ENCODE measurements at places on chromosomes 3 and 15. TPM values are rescaled to one million over a fixed set of nuclear protein-coding genes. Genes with fewer than 3 reads are reported as not detected.

DZIP3 gene
- total RNA-seq = 6.2 TPM

ZNF80 gene
- total RNA-seq = 0.33 TPM

RMDN3 gene
- total RNA-seq = 34.4 TPM

DNA sequence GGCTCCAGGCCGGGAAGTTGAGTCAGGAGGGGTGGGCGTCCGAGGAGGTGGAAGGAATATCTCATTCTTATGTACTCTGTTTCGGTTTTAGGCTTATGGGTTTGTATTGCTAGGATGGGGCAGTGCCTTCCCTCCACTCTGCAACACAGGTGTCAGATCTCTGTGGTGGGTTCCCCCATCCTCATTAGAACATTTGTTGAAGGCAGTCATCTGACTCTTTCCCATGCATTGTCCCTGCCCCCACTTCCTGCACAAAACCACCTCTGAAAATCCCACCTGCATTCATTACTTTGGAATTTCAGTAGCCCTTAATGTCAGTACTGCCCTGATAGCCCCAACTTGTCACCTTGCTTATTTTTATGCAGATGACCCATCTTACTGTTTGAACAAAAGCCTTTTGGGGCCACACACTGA lies 29.5 kb downstream of the GYG1 start:
- H3K27me3 ChIP-seq = no peaks in the 10 kb centered on the region
- DNase-seq = no peak
- no peak overlapping the region for H3K4me3 ChIP-seq
- H3K27ac ChIP-seq = no peak overlapping the region
- H3K4me1 ChIP-seq = no peaks in the 10 kb centered on the region

RETNLB gene
- not detected for total RNA-seq

GRCh38 chr15:93174836-93175235 lies 85.8 kb upstream of the RGMA start:
- no peak overlapping the region for H3K4me3 ChIP-seq
- no peaks in the 10 kb centered on the region for H3K4me1 ChIP-seq
- no peak for DNase-seq
- H3K27ac ChIP-seq = no peak overlapping the region
- H3K27me3 ChIP-seq = no peaks in the 10 kb centered on the region

NR1I2 gene
- 0.29 TPM for total RNA-seq

TPRG1 gene
- total RNA-seq = 31.9 TPM

DNA sequence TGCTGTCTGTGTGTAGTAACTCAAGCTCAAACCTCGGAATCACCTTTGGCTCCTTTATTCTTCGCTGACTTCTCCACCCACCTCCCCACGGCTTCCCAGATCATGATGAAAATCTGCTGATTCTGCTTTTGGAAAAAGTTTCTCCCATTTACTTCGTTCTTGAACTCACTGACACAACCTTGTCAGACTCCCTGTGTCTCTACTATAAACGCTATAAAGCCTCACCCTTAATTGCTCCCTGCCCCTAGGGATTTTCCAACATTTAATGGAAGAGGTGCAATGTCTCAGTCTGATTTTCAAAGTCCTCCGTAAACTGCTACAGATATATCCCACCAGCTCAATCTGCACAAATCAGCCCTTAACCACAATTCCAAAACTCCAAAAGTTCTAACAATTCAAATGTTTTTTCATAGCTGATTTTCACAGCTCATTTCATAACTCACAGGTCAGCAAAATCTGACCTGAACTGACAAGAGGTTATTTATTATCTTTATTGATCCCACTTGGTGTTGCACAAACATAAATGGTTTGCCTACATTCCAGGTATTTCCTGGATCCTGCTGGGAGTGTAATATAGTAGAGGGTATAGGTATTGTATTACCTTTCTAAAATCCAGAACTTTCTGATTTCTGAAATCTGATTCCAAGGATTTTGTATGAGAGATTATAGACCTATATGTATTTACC lies 129.4 kb downstream of the PLD1 start:
- no peaks in the 10 kb centered on the region for H3K27me3 ChIP-seq
- H3K27ac ChIP-seq = no peak overlapping the region

GRCh38 chr3:48151058-48151806 lies 37.0 kb downstream of the CDC25A start:
- H3K4me3 ChIP-seq = no peak overlapping the region
- H3K4me1 ChIP-seq = no peaks in the 10 kb centered on the region
- H3K27ac ChIP-seq = peak overlapping the region; percentile 5
- peak; percentile 76 for DNase-seq
- H3K27me3 ChIP-seq = no peaks in the 10 kb centered on the region
- no peaks in the 10 kb centered on the region for H3K36me3 ChIP-seq

UNC13C gene
- 0.32 TPM for total RNA-seq

GRCh38 chr15:50361756-50362155 lies 6.8 kb upstream of the GABPB1 start:
- no peaks in the 10 kb centered on the region for H3K36me3 ChIP-seq
- no peak overlapping the region for H3K27ac ChIP-seq
- H3K27me3 ChIP-seq = no peaks in the 10 kb centered on the region
- no peak overlapping the region for H3K4me3 ChIP-seq
- no peak for DNase-seq
- peaks cover 4% of the 10 kb centered on the region for H3K4me1 ChIP-seq

GRCh38 chr3:191070762-191071403 lies 128.2 kb upstream of the OSTN start:
- H3K4me1 ChIP-seq = no peaks in the 10 kb centered on the region
- no peaks in the 10 kb centered on the region for H3K27me3 ChIP-seq
- no peak overlapping the region for H3K4me3 ChIP-seq
- H3K27ac ChIP-seq = no peak overlapping the region
- no peaks in the 10 kb centered on the region for H3K36me3 ChIP-seq

- no peaks in the 10 kb centered on the region for H3K4me1 ChIP-seq
- no peak overlapping the region for H3K4me3 ChIP-seq
- no peaks in the 10 kb centered on the region for H3K36me3 ChIP-seq
- H3K27me3 ChIP-seq = no peaks in the 10 kb centered on the region
These were observed 205.7 kb upstream of the ST8SIA2 start for GRCh38 chr15:92187975-92188374.

DNA sequence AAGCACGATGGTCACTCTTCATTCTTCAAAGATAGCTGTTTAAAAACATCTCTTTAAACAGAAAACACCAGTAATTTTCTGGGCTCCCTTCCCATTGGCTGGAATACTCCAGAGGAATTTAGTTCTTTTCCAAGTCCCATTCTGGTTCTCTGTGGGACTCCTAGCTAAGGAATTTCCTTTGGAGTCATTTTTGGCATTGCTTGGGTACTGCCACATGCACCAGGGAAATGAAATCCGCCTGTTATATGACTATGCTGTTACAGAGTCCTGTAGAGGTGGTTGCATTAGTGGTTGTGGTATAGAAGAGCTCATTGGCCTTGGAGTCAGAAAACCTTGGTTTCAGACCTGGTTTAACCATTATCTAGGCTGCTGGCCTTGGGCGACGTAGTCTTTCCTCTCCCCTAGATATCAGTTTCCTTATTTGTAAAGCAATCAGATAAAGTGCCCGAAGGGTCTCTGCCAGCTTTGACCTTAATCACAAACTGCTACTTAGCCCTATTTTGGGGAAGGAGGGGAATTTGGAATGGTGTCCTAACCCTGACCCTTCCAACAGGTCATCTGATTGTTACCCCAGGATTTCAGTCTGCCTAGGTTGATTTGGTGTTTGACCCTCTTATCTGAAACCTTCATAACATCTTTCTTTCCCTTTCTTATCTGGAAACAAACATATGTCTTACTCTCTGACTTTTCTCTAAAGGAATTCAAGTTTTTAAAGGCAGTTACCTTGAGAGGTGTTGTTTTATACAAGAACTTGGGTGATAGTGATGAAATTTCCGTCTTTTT lies 13.4 kb downstream of the RTP1 start:
- H3K4me1 ChIP-seq = peaks cover 13% of the 10 kb centered on the region
- DNase-seq = no peak
- no peak overlapping the region for H3K4me3 ChIP-seq
- no peaks in the 10 kb centered on the region for H3K27me3 ChIP-seq
- no peaks in the 10 kb centered on the region for H3K36me3 ChIP-seq

DNA sequence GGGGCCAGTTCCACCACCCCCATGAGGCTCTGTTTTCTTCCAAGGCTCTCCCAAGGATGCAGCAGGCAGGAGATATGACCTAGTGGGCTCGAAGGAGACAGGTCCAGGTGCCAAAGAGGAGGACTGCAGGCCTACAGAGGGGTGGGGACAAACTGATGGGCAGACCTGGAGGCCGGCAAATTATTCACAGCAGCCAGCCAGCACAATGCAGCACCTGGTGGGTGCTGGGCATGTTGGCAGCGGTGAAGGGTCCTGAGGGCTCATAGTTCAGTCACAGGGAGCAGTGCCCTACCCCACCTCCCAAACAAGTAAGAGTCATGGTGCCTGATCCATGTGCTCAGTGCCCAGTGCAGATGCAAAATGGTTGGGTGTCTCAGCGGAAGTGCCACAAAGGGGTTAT lies 171.7 kb downstream of the ABHD5 start:
- H3K36me3 ChIP-seq = no peaks in the 10 kb centered on the region
- no peaks in the 10 kb centered on the region for H3K4me1 ChIP-seq
- no peak overlapping the region for H3K27ac ChIP-seq
- no peak overlapping the region for H3K4me3 ChIP-seq
- H3K27me3 ChIP-seq = peaks cover 9% of the 10 kb centered on the region
- no peak for DNase-seq

GRCh38 chr15:44726568-44727484 lies 9.5 kb upstream of the TRIM69 start:
- H3K4me3 ChIP-seq = no peak overlapping the region
- no peak for DNase-seq
- no peaks in the 10 kb centered on the region for H3K4me1 ChIP-seq
- peak overlapping the region; percentile 97 for H3K27ac ChIP-seq

SLC33A1 gene
- 37.3 TPM for total RNA-seq

GRCh38 chr3:52446631-52447511 lies 2.0 kb upstream of the SEMA3G start:
- peak overlapping the region; percentile 59 for H3K27ac ChIP-seq
- H3K4me3 ChIP-seq = no peak overlapping the region
- H3K4me1 ChIP-seq = peaks cover 6% of the 10 kb centered on the region
- H3K36me3 ChIP-seq = no peaks in the 10 kb centered on the region

DNA sequence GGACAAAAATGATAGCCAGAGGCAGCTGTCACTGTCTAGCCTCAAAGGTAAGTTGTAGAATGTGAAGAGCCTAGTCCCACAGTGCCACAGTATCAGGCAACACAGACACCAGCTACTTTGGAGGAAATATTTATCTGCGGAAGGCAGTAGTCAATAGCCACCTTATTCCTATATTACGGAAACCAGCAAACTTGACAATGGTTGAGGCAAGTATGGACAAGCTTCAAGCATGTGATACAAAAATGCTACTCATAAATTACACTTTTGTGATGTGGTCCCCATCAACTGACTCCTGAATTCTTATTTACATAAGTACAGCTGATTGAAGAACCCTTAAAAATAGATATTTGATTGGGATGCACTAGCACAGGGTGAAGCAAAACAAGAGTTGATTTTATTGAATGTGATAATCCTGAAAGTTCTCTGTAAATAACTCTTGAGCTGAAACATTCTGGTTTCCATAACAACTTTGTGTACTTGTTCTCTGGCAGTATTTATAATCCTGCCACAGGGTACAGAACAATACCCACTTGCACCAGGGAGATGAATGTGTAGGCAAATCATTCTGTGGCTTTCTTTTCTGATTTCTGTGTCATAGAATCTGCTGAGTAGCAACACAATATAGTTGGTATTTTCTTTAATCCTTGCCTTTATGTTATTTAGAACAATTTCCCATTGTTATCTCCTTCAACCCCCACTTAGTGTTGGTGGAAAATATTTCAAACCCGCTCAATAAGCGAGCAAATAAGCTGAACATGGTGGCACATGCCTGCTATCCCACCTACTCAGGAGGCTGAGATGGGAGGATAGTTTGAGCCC lies at the start of gene ANKUB1:
ANKUB1 (minus strand) TSS at position 103 of the 819 bp plus-strand sequence. CDS start 188 bp downstream, outside the sequence.
- DNase-seq = no peak
- H3K27me3 ChIP-seq = no peaks in the 10 kb centered on the region
- H3K4me1 ChIP-seq = no peaks in the 10 kb centered on the region
- no peak within 1 kb of the TSS for H3K4me3 ChIP-seq

- no peaks in the 10 kb centered on the region for H3K36me3 ChIP-seq
- H3K27me3 ChIP-seq = no peaks in the 10 kb centered on the region
- peak overlapping the region; percentile 80 for H3K4me3 ChIP-seq
- no peak overlapping the region for H3K27ac ChIP-seq
- DNase-seq = no peak
- H3K4me1 ChIP-seq = no peaks in the 10 kb centered on the region
These were observed 1.5 kb downstream of the TCAIM start for GRCh38 chr3:44340058-44340395.

DNA sequence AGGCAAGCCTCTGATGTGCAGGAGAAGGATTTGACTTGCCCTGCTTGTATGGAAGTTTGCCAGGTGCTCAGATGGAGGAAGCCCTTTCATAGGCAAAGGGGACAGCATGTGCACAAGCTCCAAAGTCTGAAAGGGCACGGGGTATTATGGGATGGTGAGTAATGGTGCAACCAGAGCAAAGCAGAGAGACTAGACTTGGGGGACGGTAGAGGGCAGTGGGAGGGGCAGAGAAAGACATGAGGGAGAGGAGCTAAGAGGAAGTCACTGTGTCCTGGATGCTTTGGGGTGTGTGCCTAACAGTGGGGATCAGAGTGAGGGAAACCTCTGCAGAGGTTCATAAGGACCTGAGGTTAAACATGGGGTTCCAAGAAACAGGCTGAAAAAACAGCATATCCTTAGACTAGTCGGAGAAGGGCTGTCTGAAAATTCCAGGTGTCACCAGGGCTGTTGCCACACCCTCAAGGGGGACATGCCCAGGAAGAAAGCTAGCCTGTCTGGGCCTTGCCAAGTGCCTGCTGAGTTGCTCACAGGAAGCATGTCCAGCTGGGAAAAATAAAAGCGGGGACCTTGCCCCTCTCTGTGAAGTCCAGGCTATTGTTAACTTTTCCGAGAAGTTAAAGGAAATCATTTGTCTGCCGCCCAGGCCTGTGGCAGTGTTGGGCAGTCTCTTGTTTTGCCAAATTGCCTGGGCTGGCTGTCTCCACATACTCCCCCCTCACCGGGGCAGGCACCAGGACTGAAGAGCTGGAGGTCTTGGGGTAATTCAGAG lies 47.1 kb downstream of the HRH1 start:
- H3K27ac ChIP-seq = peak overlapping the region; percentile 12
- H3K36me3 ChIP-seq = no peaks in the 10 kb centered on the region
- H3K4me3 ChIP-seq = no peak overlapping the region

CADPS gene
- total RNA-seq = 0.15 TPM

HYAL1 gene
- 16.1 TPM for total RNA-seq

- DNase-seq = no peak
- peaks cover 6% of the 10 kb centered on the region for H3K27me3 ChIP-seq
These were observed 120.4 kb upstream of the ST8SIA2 start for GRCh38 chr15:92273286-92273685.

- H3K27ac ChIP-seq = no peak overlapping the region
- DNase-seq = no peak
- H3K4me1 ChIP-seq = no peaks in the 10 kb centered on the region
- H3K27me3 ChIP-seq = no peaks in the 10 kb centered on the region
These were observed 163.4 kb upstream of the PPP2R3A start for GRCh38 chr3:135802171-135802570.

GRCh38 chr3:57752307-57752706 lies 3.8 kb upstream of the SLMAP start:
- H3K4me3 ChIP-seq = no peak overlapping the region
- no peak for DNase-seq
- H3K36me3 ChIP-seq = no peaks in the 10 kb centered on the region
- no peaks in the 10 kb centered on the region for H3K4me1 ChIP-seq
- no peaks in the 10 kb centered on the region for H3K27me3 ChIP-seq

GRCh38 chr3:30354972-30355371 lies 251.4 kb upstream of the TGFBR2 start:
- no peaks in the 10 kb centered on the region for H3K27me3 ChIP-seq
- no peak overlapping the region for H3K27ac ChIP-seq
- no peaks in the 10 kb centered on the region for H3K36me3 ChIP-seq

PATL2 gene
- total RNA-seq = 2.6 TPM

GRCh38 chr3:115226844-115227445 lies 79.9 kb upstream of the ZBTB20 start:
- H3K27me3 ChIP-seq = no peaks in the 10 kb centered on the region
- H3K4me1 ChIP-seq = no peaks in the 10 kb centered on the region
- H3K4me3 ChIP-seq = no peak overlapping the region
- no peak for DNase-seq
